ENCODE measurements at places on chromosomes 3 and 15.

GRCh38 chr3:170809007-170809974, 60.7 kb downstream of the RPL22L1 start:
- no peak for DNase-seq

DNA sequence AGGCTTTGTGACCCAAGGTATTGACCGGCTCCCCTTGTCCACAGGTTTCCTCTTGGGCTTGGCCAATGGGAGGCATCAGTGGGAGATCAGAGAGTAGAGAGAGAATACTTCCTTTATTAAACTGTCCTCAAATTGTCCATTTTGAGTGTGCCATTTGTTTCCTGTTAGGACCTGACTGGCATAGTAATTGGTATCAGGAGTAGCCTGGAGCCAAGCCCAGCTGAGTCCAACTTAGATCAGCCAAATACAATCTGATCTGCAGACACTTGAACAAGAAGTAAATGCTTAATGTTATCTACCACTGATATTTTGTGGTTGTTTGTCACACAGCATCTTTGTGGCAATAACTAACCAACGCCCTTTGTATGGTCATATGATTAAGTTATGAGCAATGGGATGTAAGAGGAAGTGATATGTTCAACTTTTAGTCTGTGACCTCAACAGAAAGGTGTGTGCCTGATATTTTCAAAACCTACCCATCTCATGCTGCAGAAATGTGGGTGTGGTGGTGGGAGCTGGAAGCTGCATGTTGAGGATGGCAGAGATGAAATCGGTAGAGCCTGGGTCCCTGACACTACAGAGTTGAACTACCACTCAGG, 13.3 kb downstream of the MYD88 start:
- no peak for DNase-seq

DNA sequence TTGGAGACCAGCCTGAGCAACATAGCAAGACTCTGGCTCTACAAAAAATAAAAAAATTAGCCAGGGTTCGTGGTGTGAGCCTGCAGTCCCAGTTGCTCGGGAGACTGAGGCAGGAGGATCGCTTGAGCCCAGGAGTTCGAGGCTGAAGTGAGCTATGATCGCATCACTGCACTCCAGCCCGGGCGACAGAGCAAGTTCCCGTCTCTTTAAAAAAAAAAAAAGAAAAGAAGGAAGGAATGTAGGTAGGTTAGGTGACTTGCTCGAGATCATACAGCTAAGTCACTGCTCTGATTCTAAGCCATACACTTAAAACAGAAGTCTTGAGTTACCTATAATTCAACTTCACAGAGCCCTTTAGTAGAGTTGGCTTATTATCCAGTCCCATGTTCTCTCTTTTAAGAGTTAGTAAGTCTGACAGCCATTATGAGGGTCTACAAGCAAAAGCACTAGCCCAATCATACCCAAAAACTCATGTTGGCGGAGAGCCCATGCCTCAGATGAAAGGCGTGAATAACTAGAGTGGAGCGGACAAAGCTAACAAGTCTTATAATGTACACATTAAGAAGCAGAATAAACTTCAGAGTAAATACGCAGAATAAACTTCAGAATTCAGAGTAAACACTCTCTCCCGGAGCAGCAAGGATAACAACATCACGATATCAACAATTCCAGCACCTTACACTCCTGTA, 768 bp downstream of the AAGAB start:
- no peak for DNase-seq

GRCh38 chr3:146968204-146968651, 363.1 kb upstream of the PLSCR5 start:
- no peak for DNase-seq

GRCh38 chr3:116442331-116443021, 2.8 kb downstream of the LSAMP start:
- no peak for DNase-seq

- DNase-seq = no peak
Observed at GRCh38 chr15:52912172-52912571, 122.0 kb upstream of the ONECUT1 start.

DNA sequence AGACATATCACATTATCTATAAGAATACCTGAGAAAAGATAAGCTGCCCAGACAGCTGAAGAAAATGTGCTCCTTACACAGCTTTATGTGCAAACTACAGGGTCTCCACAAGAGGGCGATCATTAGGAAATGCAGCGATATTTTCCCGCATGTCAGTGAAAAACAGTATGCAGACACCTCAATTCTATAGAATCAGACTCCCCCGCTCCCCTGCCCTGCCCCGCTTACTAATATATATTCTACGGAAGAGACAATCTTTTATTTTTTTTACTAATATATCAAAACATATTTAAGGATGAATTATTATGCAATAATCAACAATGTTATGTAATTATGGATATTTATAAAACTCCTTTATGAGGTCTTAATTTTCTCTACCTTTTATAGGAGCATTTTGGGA, 681.3 kb downstream of the ROBO1 start:
- no peak for DNase-seq

Measured in activated T-cell treated with anti-CD3 and anti-CD28 coated beads for 48 hours (primary cell).